ENCODE measurements at places on chromosomes 3 and 15.

DNA sequence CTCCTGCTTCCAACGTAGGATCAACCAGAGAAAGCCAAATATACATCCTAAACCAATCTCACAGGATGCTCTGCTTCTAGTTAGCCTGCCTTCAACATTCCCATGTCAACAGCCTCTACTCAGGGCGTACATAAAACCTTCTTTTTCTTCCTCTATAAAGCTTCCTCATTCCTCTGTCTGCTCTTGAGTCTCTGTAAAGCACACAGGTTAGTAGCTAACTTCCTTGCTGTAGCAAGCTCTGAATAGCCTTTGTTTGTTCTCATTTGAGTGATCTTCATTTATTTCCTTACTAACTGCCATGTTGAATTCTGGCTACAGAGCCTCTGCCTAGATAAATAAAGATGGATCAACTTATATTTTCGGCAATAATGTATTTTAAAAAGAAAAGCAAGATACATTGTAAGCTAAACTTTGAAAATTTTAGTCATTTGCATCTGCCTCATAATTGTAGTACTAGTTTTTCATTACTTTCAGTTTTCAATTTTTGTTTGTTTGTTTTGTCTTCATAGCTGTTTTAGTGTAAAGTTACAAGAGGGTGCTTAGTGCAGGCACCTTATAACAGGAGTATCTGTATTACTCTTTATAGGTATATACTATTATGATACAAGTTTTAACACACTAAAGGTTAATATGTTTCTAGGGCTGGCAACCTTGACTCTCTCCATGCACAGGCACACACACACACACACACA, 498.2 kb downstream of the PYDC2 start:
- no peak for DNase-seq

GRCh38 chr3:181317508-181317907, 328.0 kb upstream of the DNAJC19 start:
- DNase-seq = peak; percentile 74

DNA sequence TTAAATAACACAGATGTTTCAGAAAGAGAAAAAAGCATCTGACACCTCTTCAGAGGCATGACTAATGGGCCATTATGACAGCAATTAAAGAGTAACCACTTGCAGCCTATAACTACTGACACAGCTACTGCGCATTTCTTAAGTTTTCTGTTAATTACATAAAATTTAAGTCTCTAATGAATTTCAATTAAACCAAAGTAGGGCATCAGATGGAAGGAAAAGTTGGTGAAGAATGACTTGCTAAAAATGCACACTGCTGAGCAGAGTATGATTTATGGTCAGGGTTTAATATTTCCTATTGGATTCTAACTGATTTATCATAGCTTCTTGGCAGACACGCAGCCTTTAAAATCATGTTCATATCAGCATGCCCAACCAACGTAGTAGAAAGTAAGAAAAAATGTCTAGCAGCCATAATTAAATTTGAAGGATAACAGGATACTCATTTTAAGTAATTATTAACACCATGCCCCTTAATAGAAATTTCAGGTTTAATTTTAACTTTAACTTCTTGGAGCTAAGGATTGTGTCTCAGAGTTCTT, 140.0 kb downstream of the CBLB start:
- DNase-seq = no peak

DNA sequence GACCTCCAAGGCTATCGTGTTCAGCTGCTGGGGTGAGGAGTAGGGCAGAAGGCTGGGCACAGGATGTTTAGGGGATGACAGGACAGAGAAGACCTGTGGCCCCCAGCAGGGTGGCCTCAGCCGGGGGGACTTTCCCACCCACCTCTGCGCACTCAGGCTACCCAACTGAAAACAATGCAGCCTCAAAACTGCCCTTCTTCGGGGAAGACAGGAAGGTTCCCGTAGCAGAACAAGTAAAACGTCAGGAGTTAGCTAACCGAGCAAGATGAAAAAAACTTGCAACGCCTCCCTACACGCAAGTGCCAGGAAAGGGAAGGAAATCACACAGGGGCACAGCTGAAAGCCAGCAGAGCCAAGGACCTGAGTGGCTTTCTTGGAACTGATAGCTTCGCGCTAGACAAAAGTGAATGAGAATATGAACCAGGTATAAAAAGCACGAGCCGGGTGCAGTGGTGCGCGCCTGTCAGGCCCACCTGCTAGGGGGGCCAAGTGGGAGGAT, 38.4 kb upstream of the FURIN start:
- DNase-seq = no peak

DNA sequence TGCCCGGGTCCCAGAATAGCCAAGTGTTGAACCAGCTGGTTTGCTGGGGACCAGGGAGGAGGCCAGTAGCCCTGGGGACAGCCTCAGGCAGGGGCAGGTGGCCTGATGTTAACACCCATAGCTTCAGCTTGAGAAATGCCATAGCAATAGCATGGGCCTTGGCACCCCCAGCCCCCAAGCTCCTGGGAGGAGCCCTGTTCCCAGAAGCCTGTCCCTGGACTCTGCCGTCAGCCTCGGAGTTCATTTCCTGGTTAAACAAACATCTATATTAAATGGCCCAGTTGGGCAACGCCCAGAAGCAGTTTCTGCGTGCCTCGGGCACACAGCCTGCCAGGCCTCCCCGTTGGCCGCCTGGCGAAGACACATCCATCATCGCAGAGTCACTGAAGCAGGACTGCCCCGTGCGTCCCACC, 58.2 kb downstream of the FGD5 start:
- no peak for DNase-seq

GRCh38 chr3:100631236-100631635, 21.8 kb downstream of the ADGRG7 start:
- DNase-seq = no peak

DNA sequence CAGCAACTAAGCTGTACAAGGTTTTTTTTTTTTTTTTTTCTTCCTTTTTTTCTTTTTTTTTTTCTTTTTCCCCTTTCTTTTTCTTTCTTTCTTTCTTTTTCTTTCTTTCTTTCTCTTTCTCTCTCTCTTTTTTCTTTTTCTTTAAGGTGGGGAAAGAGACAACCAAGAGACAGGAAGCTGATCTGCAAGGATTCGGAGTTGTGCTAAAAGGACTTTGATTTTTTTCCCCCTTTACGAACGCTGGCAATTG, 148 bp downstream of the RBMS3 start:
- DNase-seq = no peak

GRCh38 chr3:134366928-134367811, 7.1 kb downstream of the AMOTL2 start:
- no peak for DNase-seq

GRCh38 chr3:58626841-58627569, 39.6 kb downstream of the FAM3D start:
- no peak for DNase-seq

GRCh38 chr3:190370369-190370768, 17.6 kb upstream of the CLDN16 start:
- DNase-seq = no peak

GRCh38 chr3:114333180-114333922, 39.5 kb downstream of the TIGIT start:
- no peak for DNase-seq

GRCh38 chr15:81728726-81729125, 317.1 kb downstream of the MEX3B start:
- DNase-seq = no peak

GRCh38 chr3:30614373-30614772, 8.0 kb downstream of the TGFBR2 start:
- no peak for DNase-seq

GRCh38 chr15:79736435-79737000, 160.3 kb downstream of the MTHFS start:
- DNase-seq = no peak

DNA sequence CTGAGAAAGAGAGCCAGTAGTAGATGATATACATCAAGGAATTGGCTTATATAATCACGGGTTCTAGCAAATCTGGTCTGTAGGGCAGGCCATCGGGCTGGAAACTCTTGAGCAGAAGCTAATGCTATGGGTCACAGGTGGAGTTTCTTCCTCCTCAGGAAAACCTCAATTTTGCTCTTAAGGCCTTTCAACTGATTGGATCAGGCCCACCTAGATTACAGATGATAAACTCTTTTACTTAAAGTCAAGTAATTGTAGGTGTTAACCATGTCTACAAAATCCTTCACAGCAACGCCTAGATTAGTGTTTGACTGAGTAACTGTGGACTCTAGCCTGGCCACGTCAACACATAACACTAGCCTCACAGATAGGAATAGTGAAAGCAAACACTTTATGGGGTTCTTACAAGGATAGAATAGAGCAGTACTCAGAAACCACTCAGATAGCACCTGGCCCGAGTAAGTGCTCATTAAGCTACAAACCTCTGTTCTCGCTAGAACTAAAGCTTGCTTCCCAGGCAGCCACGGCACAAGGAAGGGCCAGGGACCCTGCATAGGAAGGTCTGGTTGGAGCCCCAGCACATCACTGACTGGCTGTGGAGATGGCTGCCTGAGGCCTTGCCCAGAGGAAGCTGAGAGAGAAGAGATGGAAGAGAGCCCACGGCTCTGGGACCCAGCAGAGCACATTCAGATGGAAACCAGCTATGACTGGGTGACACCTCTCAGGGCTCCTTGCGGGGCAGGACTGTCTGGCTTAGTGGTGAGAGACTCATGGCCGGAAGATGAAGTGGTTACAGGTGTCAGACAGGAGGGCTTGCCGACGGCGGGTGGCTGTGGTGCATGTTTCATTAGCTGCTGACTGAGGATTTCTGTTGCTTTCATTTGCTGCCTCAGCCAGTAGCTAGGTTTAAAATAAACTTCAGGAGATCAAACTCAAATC, 202.5 kb upstream of the TLE3 start:
- DNase-seq = no peak

DNA sequence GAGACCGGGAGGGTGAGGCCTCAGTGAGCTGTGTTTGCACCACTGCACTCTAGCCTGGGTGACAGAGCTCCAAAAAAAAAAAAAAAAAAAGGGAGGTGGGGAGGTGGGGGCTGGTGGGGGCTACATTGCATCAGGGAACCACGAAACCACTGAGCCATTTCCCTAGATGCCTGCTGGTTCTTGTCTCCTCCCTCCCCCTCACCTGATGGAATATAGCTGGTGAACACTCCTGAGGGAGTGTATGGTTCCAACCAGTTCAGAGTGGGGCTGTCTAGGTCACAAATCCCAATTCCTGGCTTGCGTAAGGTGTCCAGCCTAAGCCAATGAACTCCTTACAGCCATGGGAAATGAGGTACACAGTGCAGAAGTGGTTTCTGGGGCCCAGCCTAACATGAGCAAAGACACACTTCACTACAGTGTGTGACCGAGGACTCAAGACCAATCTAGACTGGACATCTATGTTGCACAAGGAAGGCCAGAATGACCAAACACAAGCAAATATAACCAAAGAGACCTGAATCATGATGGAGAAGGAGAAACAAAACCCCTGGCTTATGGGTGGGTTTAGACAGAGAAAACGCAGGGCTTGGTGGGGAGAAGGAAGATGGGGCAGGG, 39.1 kb upstream of the OSBPL11 start:
- no peak for DNase-seq

- DNase-seq = no peak
Observed at GRCh38 chr3:117444175-117444574, 734.6 kb downstream of the TUSC7 start.

DNA sequence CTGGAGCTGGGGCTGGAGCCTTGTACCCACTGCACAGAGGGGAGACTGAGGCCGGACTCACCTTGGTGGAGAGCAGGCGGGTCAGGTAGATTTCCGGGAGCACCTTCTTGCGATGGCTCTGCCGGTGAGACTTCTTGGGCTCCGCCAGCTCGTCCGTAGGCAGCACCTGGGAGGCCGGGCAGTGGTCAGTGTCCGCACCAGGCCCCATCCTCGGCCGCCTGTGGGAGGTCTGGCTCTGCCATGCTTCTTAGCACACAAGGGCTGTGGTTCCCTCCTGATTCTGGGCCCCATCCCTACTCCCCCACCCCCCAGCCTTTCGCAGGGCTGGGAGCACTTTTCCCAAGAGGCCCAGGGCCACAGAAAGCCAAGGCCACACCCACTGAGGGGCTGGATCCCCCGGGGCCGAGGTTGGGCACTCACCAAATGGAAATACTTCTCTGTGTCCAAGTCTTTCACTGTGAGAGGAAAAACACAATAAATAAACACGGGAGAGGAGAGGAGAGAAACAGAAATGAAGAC, 17.4 kb downstream of the H1-8 start:
- no peak for DNase-seq
